Tibial nerve (tissue), 4 donors: ENCODE measurements at places on chromosomes 5 and 9. TPM values are rescaled to one million over a fixed set of nuclear protein-coding genes. Genes with fewer than 3 reads are reported as not detected.

GRCh38 chr5:143509758-143510221, 106.3 kb upstream of the NR3C1 start:
- H3K4me3 ChIP-seq = no peak overlapping the region
- DNase-seq = no peak
- H3K27ac ChIP-seq = no peak overlapping the region
- H3K27me3 ChIP-seq = no peaks in the 10 kb centered on the region
- no peaks in the 10 kb centered on the region for H3K4me1 ChIP-seq

The PRELID2 gene
- total RNA-seq = 31.7 TPM

DNA sequence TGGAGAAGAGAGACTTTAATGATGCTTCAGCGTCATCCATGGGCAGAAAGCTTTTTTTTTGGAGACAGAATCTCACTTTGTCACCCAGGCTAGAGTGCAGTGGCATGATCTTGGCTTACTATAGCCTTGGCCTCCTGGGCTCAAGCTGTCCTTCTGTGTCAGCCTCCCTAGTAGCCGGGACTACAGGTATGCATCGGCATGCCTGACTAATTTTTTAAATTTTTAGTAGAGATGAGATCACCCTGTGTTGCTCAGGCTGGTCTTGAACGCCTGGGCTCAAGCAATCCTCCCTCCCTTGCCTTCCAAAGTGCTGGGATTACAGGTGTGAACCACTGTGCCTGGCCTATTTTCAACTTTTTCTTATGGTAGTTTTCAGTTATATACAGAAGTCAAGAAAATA, 23.2 kb downstream of the SPIN1 start:
- no peak overlapping the region for H3K27ac ChIP-seq
- H3K36me3 ChIP-seq = no peaks in the 10 kb centered on the region
- no peaks in the 10 kb centered on the region for H3K27me3 ChIP-seq
- no peak for DNase-seq
- H3K4me3 ChIP-seq = no peak overlapping the region

DNA sequence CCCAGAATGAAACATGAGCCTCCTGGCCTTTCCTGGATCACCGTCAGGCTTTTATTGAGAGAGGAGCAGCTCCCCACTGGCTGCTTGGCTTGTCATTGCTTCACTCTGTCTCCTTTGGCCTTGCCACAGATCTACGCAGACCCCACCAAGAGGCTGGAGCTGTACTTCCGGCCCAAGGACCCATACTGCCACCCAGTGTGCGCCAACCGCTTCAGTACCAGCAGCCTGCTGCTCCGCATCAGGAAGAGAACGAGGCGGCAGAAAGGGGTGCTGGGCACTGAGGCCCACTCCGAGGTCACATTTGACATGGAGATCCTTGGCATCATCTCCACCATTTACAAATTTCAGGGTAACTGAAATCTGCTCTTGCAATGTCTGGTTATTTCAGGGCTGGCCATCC, 11.2 kb downstream of the GTF3C5 start:
- peaks cover 23% of the 10 kb centered on the region for H3K36me3 ChIP-seq
- H3K27ac ChIP-seq = no peak overlapping the region
- no peaks in the 10 kb centered on the region for H3K27me3 ChIP-seq
- no peak overlapping the region for H3K4me3 ChIP-seq
- DNase-seq = no peak

DNA sequence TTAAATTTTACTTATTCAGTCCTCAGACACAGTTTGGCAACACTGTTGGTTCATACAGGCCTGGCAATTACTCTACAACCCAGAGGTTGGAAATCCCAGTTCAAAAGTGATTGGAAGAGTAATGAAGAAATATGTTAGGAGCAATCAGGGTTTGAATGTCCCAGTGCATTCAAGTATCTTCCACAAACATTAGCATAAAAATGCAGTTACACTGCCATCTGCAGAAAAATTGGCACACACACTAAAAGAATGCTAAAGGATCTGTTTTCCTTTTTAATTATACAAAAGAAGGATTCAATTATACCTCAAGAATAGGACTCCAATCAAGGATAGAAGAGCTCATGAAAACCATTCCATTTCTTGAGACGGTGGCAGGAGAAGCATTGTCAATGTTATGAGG, 130.2 kb downstream of the DNAH5 start:
- DNase-seq = no peak
- H3K4me3 ChIP-seq = no peak overlapping the region
- no peaks in the 10 kb centered on the region for H3K36me3 ChIP-seq
- no peaks in the 10 kb centered on the region for H3K27me3 ChIP-seq

The C9orf152 gene
- total RNA-seq = not detected

- no peaks in the 10 kb centered on the region for H3K4me1 ChIP-seq
- H3K27ac ChIP-seq = no peak overlapping the region
- no peak for DNase-seq
- no peaks in the 10 kb centered on the region for H3K27me3 ChIP-seq
Measured at GRCh38 chr9:137484551-137485315, 25.6 kb upstream of the NSMF start.

DNA sequence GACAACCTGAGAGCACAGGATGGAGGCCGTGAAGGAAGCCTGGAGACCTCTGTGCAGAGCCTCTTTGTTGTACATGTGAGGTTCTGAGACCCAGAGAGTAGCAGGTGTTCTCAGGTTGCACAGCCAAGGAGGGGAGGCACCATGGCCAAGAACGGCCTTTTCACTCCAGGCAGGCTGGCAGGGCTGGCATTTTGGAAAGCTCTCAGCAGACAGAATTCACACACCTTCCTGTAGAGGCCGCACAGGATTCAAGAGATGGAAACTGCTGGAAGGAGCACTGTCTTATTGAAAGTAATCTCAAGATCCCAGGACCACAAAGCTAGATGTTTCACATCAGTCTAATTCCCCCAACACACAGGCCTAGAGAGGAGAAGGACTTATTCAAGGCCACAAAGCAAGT, 52.8 kb upstream of the XPA start:
- H3K36me3 ChIP-seq = no peaks in the 10 kb centered on the region
- no peaks in the 10 kb centered on the region for H3K4me1 ChIP-seq
- DNase-seq = no peak
- no peaks in the 10 kb centered on the region for H3K27me3 ChIP-seq

The ADRB2 gene
- total RNA-seq = 9.8 TPM

GRCh38 chr9:91712811-91713210, 237.2 kb downstream of the ROR2 start:
- no peak overlapping the region for H3K27ac ChIP-seq
- H3K4me3 ChIP-seq = no peak overlapping the region
- no peaks in the 10 kb centered on the region for H3K27me3 ChIP-seq
- DNase-seq = no peak

The PALM2AKAP2 gene
- 4.8 TPM for total RNA-seq
